Left lobe of liver (tissue), 2 donors: ENCODE measurements at places on chromosomes 3 and 15. TPM values are rescaled to one million over a fixed set of nuclear protein-coding genes. Genes with fewer than 3 reads are reported as not detected.

GRCh38 chr15:91522605-91523332, 330.7 kb upstream of the SLCO3A1 start:
- no peak for DNase-seq

DNA sequence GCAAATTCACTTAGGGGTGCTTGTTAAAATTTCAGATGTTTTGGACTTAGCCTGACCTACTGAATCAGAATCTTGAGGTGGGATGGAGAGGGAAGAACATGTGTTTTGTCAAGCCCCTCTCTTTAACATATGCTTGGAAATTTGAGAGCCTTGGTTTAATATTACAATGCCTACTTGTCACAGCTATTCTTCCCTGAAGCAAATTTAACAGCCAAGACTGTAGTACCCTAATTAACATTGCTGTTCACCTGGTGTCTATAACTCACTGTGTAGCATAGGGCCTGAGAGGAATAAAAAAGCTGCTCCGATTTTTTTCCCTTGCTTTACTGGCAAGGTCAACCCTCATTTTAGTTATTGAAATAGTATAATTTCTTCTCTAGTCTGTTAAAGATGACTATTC, 880.1 kb downstream of the CADM2 start:
- DNase-seq, result no peak

DNA sequence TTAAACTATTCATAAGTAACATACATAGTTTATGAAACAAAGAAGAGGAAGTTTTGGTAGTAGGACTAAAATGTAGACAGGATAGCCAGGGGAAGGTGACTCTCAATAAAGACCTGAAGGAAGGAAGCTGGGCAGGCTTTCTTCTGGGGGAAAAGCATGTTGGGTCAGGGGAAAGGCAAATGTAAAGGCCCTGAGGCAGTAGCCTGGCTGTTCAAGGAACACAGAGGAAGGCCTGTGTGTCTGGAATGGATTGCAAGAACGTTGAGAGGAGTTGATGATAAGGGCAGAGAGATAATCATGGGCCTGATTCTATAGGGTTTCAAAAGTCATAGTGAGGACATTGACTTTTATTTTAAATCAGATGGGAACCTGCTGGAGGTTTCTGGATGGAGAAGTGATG, 167.6 kb downstream of the SNRK start:
- no peak for DNase-seq

DNA sequence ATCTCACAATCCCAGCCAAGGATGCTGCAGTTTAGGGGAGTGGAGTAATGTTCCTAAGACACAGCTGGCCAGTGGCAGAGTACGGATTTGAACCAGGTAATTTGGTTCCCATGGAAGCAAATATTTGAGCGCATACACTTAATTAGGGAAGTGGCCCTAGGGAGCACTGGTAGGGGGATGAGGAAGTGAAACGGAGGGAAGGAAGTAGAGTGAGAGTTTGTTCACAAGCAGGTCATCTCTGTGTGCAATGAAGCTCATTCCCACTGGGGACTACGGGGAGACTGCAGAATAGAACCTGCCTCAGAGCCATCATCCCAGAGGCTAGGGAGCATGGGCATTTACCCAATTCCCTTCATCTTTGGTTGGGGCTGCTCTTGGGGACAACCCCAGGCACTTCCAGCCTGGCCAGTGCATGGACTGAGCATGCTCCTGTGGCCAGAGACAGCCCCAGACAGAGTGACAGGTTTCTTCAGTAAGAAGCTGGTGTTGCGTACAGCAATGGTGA, 317.2 kb upstream of the PROK2 start:
- DNase-seq, result no peak

DNA sequence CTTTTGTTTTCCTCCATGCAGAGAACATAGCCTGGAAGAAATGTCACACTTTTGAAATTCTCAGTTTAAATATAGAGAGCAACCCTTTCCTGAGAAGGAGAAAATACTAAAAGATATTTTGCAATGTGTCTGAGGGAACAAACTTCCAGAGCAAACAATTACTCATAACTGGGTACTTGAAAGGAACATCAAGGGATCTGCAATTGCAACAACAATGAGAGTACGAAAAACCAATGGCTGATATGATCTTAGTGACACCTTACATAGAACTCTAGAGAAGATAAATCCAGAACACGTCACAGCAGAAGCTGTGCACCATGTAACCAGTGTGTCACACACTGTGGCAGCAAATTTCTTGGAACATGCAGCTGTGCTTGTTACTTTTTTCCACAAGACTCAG, 14.6 kb upstream of the ARPP21 start:
- no peak for DNase-seq

DNA sequence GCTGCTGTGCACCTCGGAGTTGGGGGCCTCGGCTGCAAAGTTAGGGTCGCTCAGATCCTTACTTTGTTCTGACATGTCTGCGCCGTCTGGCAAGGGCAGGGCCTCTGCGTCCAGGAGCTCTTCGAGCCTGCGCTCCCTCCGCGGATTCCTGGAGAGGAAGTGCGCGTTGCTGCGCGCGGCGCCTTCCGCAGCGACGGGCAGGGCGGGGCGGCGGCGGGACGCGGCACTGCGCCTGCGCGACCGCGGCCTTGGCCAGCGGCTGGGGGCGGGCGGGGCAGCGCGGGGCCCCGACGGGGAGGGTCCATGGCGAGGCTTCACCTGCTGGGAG, at the start of gene NDN:
TSS of gene NDN (minus strand) at position 163 of the 328 bp plus-strand sequence. CDS start at position 75, 88 bp downstream.
- DNase-seq, result no peak

- no peak for DNase-seq
Measured at GRCh38 chr3:72632129-72632528, 216.1 kb downstream of the SHQ1 start.

DNA sequence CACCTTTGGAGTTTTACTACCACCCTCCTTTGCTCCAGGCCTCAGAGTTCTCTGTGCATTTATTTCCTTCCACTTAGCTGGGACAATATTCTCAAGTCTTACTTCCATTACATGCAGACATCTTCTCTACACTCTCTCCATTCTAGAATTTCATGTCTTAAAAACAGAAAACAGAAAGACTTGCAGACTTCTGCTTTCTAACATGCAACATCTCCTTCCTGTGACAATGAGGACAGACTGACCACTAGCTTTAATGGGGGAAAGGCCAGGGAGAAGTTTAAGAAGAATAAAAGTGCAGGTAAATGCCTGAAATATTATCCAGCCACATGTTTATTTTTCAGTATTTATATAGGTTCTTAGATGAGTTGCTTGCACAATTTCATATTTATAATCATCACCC, 17.1 kb upstream of the CSTA start:
- DNase-seq, result no peak

- DNase-seq, result no peak
Measured at GRCh38 chr3:37256447-37256846, 82.1 kb upstream of the LRRFIP2 start.

- DNase-seq, result no peak
Measured at GRCh38 chr15:25721605-25721955, 141.5 kb downstream of the ATP10A start.

- peak; percentile 46 for DNase-seq
Measured at GRCh38 chr3:56357266-56357665, 111.0 kb downstream of the ERC2 start.

DNA sequence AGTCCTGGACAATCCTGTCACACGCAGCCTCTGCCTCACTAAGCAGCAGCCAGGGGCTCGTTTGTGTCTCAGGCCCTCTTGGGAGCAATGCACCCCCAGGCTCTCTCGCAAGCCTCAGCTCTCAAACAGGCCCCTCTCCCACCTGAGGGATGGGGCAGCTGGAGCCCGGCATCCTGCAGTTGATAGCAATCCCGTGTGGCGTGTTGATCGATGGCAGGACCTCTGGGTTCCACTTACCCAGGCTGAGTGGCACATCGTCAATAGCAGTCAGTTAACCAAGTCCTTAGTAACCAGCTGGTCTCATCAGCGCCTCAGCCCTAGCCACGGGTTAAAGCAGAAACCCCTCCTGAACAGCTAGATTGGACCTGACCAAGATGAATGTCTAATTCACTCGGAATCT, 36.5 kb upstream of the PLXNA1 start:
- no peak for DNase-seq

- no peak for DNase-seq
Measured at GRCh38 chr15:46207341-46207740, 572.5 kb downstream of the SQOR start.

GRCh38 chr3:177574222-177574856, 377.1 kb upstream of the TBL1XR1 start:
- peak; percentile 70 for DNase-seq

DNA sequence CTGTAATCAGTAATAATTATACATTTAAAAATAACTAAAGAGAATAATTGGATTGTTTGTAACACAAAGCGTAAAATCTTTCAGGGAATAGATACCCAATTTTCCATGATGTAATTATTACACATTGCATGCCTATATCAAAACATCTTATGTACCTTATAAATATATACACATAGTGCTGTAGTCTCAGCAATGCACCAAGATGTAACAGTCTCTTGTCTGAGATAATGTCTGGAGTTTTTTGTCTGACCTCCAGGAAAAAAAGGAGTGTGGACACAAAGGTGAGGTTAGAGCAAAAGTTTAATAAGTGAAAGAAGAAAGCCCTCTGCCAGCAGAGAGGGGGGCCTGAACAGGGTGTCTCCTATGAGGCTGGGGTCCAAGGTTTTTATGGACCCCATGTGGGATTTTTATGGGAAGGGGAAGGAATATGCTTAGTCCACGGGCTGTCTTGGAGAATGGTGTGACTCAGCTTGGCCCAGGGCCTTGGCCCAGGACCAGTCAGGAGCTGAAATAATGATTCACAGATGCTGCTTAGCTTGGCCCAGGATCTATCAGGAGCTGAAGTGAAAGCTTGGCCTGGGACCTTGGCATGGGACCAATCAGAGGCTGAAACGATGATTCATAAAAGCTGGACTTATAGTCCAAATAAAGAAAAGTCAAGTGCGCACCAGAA, 545.0 kb downstream of the ZPLD1 start:
- no peak for DNase-seq

GRCh38 chr15:43769584-43770228, 7.1 kb downstream of the ELL3 start:
- no peak for DNase-seq

DNA sequence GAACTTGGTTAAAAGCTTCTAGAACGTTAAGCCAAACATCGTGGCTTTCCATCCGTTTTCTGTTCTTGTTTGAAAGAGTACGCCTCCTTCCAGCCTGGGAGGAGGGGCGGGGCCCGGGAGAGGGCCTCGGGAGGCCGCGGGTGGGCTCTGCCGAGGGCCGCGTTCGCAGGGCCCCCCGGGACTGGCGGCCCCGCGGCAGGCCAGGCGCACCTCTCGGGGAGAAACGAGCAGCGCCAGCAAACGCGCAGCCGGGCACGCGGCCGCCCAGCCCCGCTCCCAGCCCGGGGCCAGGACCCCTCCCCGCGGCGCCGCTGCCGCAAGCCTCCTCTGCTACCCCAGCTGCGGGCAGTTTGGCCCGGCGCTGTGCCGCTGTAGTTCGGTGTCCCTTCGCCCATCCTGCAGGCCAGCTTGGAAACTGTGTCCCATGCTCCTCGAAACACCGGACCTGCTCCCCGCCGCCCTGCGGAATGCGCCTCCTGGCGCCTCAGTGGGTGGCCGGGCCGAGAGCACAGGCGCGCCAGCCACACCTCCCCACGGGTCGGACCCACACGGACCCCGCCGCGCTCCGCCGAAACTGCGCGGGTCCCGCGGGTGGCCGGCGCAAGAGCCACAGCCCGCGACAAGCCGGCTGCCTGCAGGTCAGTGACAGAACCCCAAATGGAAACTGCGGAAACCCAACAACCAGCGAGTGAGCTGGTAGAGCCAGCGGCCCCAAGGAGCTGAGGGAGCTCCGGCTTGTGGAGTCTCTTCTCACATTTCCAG, 2.3 kb downstream of the OCA2 start:
- no peak for DNase-seq

DNA sequence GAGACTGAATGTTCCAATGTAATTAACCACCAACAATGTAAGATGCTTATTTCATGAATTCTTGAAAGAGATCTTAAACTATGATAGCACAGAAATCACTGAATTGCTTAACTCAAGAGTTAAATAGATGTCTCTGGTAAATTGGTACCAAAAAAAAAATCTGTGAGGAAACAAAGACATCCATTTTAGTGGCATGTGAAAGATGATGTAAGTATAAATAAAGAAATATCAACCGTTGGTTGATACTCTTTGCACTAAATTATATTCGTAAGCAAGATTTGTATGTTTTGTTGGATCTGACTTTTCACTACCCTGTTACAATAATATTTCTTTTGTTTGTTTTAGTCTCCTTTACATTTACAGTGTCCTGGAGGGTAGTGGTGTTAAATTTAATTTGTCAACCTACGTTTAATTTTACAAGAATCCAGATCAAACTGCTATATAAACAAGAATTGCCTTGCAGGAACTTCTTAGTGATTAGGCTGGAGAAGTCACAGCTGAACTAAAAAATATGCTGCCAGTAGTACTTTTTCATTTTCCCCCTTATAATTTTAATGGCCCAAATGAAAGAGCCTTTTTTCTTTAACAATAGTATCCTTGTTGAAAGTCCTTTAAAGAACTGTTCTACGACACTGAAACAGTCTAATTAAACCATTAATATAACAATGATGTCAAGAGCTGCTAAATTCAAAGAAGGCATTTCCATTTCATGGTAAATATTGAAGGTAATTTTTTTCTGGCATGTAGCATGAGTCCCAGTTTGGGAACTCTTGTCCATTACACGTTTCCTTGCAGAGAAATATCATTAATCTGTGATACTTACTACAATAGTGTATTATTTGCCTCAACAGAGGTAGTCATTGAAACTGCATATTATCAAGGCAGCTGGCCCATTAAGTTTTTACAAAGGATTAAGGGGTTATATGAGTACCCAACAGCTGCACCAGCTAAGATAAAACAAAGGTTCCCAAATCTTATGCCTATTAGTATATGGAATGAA, 109.6 kb upstream of the PHLDB2 start:
- no peak for DNase-seq

DNA sequence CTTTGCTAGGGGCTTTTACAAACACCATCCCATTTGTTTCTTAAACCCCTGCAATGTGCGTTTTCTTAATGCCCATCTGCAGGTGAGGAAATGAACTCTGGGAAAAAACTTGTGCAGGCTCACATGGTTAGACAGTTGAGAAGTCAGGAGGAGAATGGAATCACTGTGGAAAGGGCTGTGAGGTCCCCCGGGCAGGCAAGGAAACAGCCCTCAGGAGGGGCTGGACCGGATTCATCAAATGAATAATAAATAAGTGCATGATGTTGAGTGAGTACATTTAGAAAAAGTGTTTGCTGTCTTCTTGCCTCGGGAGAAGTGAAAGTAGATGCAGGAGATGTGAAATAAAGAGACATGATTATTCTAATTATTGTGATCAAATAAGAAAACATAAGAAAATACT, 76.6 kb downstream of the PGPEP1L start:
- DNase-seq, result no peak

- DNase-seq, result no peak
Measured at GRCh38 chr3:31859245-31859644, 121.8 kb downstream of the OSBPL10 start.

Gene ROPN1
- not detected for total RNA-seq

Gene NRG4
- total RNA-seq, result 3.2 TPM

Gene SLTM
- 38.7 TPM for total RNA-seq

Gene BBS4
- total RNA-seq, result 8.0 TPM

Gene ZNF860
- not detected for total RNA-seq

Gene ACTRT3
- total RNA-seq, result 1.6 TPM

Gene MINAR1
- total RNA-seq, result 0.05 TPM

Gene INO80
- 10.4 TPM for total RNA-seq

Gene TRIM71
- total RNA-seq, result 0.25 TPM
